ENCODE measurements at places on chromosomes 13 and 19. TPM values are rescaled to one million over a fixed set of nuclear protein-coding genes. Genes with fewer than 3 reads are reported as not detected.

The ZNF613 gene
- total RNA-seq, result 4.4 TPM

The CEACAM5 gene
- total RNA-seq, result not detected

The LIN7B gene
- total RNA-seq, result 3.0 TPM

The SIGLEC5 gene
- not detected for total RNA-seq

The SIGLECL1 gene
- total RNA-seq, result not detected

The KLHL1 gene
- total RNA-seq, result not detected

- DNase-seq, result no peak
Observed at GRCh38 chr19:1258707-1259205, 10.4 kb downstream of the MIDN start.

GRCh38 chr19:43152214-43152613 is 34.1 kb downstream of the PSG5 start:
- no peak for DNase-seq

GRCh38 chr13:66222127-66222526 is 1008.0 kb downstream of the PCDH9 start:
- no peak for DNase-seq

GRCh38 chr13:102367836-102368235 is 34.0 kb downstream of the FGF14 start:
- no peak for DNase-seq

- no peak for DNase-seq
Observed at GRCh38 chr13:112107289-112107688, 40.3 kb downstream of the SOX1 start.

DNA sequence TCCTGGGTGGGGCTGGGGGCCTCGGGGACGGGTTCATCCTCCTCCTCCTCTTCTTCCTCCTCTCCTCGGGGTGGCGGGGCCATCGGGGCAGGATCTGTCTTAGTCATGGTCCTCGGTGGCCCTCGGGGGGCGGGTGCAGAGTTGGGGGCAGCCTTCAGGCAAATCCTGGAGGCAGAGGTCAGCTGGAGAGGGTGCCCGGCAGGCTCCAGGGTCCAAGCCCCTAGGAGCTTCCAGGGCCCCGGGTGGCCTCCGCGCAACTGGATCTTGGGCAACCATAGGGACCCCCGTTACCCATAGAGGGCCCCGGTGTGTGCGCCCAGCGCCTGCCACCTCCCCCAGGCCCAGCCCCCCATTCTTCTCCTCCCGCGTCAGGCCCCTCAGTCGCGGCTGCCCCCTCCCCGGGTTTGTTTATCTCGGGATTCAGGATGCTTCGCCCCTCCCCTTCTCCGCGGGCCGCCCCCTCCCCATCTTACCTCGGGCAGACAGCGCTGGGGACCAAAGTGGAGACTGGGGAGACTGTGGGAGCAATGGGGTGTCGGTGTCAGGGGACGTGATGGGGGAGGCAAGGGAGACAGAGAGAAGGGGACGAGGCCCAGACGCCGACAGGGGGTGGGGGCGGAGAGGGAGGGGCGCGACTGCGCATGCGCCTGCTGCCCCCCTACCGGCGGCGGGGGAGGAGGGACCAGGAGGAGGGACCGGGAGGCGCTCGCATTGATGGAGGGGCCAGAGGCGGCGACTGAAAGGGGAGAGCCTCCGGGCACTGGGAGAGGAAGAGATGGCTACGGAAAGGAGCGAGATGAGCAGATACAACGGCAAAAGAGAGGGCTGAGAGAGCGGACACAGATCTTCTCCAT is at the start of gene CLIP3:
Gene CLIP3 (minus strand): TSS at position 623 of the 854 bp plus-strand sequence. CDS start 516 bp downstream, at position 107.
- no peak for DNase-seq

DNA sequence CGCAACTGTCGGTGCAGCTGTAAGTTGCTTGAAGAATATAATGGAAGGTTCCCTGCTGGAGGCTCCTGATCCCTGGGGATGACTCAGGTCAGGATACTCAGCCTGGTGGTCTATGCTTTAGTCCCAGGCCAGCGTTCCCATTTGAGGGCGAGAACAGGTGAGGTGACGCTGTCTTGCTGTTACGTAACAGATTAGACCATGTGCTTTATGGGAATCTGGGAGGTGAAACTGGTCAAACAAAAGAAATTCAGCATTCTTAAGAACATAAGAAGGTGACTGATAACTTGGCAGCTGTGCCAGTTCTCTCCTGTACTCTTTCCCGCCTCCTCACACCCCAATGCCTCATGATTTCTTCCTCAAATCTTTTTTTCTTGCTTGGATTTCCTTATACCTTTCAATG is at the start of gene CXCL17:
Gene CXCL17 (minus strand): TSS at position 114 of the 400 bp plus-strand sequence. CDS start 114 bp downstream, outside the sequence.
- no peak for DNase-seq

- no peak for DNase-seq
Observed at GRCh38 chr13:43473437-43473836, 313.3 kb downstream of the ENOX1 start.
